ENCODE measurements at places on chromosomes 16 and 17.

GRCh38 chr16:61842666-61843065, 193.6 kb downstream of the CDH8 start:
- DNase-seq: no peak

GRCh38 chr17:4201226-4201625, 58.2 kb downstream of the CYB5D2 start:
- no peak for DNase-seq

DNA sequence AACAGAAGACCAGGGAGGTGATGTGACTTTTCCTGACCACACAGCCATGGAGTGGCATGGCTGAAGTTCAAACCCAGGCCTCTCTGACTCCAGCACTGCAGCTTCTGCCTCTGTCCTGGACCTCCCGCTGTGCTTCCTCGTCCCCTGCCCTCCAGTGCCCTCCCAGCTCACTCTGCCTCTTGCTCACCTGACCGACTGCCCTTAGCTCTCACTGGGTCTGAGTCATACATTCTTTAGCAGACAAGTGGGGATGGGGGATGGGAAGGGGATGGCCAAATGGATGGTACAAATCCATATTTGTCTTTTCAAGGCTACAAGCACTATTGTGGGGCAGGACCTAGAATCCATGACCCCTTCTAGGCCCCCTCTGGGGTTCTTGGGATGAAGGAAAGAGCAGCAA, 33.0 kb downstream of the PITPNM3 start:
- DNase-seq: no peak

DNA sequence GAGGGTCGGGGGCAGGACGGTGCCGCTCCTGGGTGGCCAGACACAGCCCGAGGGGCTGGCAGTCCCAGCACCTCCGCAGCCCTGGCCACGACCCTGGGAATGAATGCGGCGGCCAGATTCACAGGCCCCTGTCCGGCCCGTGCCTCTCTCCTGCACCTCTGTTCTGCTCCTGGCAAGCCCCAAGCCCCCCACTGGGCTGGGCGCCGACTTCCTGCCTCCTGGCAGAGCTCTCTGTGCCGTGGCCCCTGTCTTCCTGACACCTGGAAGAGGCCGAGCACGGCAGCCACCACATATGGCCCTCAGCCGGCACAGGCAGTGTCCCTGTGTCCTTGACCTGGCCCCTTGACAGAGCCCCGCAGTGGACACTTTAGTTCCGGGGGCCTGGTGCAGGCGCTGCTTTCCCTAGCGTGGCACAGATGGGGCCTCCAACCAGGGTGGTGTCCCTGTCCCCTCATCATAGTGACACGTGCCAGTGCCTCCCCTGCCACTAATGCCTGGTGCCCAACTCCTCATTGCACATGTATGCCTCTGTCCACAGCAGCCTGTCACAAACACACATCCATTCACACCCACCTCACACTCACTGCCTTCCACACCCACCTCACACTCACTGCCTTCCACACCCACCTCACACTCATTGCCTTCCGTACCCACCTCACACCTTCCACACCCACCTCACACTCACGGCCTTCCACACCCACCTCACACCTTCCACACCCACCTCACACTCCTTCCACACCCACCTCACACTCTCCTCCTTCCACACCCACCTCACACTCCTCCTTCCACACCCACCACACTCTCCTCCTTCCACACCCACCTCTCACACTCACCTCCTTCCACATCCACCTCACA, 110.6 kb upstream of the PLCG2 start:
- DNase-seq: no peak
